ENCODE measurements at places on chromosomes 12 and 14.

DNA sequence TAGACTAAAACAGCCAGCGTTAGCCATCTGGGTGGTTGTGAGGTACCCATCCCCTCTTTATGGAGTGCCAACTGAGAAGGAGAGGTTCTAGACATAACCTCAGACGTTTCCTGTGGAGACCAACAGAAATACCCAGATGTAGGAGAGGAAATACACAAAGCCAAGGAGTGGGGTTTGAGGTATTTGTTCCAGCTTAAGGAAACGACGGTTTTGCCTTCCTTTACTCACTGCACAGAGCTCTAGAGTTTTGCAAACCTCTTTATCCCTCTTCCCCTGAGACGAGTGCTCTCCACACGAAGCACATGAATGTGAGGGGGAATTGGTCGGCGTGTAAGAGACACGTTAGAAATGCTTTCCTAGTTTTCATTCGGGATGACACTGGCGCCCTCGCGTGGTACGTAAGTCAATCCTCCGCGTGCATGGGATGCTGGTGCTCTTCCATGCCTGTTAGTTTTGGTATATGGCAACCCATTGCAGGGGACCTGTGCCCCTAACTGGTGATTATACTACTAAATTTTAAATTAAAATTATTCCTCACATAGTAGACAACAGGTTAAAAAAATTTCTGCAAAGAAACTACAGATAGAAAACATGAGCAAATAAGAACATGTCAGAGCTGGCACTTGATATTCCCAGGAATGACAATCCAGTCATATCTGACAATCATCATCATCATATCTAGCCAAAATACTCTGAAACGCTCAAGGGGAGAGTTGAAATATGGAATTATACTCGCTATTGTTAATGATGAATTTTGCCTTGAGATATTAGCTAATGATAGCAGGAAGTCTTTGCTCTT is 121.7 kb downstream of the PPM1H start:
- no peak for DNase-seq

DNA sequence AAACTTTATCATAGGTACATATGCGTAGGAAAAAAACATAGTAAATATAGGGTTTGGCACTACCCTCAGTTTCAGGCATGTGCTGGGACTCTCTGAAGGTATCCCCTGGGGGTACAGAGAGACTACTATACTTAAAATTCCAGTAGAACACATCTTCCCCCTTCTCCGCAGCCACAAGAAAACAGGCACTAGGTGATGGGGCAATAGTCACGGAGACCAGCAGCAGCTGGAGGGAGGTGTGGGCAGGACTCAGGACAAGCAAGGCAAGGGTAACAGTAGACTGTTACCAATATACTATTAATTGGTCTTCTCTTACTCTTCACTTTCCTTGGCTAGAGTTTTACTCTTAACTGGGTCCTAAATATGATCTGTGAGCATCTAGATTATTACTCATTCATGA is 4.6 kb upstream of the PAPOLA start:
- no peak for DNase-seq

GRCh38 chr12:120642826-120643225 is 2.4 kb downstream of the CABP1 start:
- DNase-seq, result no peak

DNA sequence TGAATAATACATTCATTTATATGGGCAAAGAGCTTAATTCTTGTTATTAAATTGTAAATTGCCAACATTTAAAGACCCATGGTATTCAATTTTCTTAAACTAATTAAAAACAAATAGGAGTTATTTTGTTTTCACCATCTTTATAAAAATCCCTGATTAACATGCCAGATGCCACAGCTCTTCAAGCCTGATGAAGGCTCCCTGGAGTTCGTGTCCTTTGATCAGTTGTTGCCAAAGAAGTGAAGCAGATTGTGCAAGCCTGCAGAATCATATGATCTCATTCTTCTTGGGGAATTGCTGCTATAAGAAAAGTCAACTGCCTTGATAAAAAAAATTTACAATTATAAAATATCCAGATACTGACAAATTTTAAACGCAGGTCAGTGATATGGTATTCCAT is 288.3 kb upstream of the PPFIA2 start:
- no peak for DNase-seq

GRCh38 chr14:71322655-71323250 is 415.5 kb downstream of the PCNX1 start:
- DNase-seq, result no peak

DNA sequence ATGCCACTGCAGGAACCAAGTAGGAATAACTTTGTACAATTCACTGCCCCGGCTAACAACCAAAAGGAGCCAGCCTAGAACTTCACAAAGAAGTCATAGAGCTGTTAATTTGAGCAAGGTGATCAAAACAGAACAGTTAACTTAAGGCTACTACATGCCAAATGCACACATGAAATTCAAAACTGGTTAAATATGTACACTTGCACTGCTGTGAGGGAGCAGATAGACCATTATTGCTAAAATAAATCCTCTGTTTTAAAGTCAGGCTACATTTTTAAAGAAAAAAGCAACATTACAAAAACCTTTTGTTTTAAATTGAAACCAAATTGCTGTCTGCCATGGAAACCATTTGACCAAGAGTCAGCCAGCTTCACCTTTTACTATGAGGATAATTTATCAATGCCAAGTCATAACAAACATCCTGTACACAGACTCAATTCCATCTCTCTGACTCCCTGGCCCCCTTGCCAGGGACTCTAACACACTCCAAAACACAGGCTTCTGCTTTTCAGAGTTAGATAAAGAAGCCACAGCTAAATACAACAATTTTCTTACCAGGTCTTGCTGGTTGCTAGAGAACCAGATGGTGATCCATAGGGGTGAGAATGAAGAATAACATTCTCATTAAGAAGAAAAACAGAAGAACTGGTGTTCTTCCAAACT is 84.0 kb downstream of the LRP6 start:
- no peak for DNase-seq

DNA sequence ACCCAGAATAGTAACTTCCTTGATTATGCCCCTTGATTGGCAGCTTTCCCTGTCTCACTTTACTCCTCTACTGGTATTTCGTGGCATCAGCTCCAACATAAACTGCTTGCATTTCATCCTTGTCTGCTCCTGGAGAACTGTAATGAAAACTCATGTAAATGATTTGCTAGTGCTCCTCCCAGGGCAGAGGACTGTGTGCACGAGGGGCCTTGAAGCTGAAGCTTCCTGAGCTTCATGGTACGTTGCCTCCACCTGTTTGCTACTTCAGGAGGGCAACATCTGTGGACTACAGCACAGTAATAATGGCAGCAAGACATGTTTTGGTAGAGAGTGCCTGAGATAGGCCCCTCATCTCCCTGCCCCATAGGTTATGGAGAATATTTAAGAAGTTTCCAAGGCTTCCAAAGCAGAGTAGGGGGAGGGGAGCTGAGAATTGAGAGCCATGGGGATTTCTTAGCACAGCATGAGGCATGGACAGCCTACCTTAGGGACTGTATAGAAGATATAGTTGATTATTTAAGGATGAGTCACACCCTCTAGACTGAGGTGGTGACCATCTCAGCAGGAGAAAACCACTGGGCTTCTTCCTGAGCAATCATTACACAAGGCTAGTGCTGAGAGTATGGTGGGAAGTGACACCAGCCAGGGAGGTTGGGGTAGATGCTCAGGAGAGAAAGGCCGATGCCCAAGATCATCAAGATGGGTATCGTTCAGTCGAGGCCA is 29.5 kb downstream of the CCDC198 start:
- DNase-seq, result no peak

DNA sequence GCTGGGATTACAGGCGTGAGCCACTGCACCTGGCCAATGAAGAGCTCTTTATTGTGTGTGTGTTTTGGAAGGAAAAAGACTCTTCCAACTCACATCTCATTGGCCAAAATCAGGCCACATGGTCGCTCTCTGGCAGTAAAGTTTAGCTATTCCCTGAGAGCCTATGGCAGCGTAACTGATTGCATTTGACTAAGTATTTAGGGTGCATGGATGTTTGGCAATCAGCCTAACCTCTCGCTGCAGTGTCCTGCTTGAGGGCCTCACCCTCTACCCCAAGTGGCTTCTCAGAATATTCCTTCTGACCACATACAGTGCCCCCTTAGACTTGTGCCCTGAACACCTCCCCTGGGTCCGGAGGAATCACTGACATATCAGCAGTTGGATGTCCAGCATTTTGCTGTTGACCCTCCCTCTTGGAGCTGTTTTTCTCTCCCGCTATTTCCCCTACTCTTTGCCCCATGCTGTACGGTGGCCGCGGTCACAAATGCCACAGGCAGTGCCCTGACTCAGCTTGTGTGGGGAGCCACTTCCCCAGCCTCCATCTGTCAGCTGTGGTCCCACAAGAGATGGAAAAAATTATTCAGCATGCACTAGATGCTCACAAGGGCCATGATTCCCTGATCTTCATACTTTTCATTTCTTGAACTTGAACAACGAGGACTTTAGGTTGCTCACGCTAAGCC is 9.5 kb downstream of the PHETA1 start:
- DNase-seq, result no peak

All from NCI-H526 treated with DMSO at 0.1 percent for 48 hours (cell line).